ENCODE measurements at places on chromosomes 3 and 15. TPM values are rescaled to one million over a fixed set of nuclear protein-coding genes. Genes with fewer than 3 reads are reported as not detected.

The GABRG3 gene
- total RNA-seq: not detected

The PLSCR2 gene
- total RNA-seq: not detected

GRCh38 chr15:98878172-98878571 lies 129.4 kb downstream of the PGPEP1L start:
- no peak for DNase-seq

GRCh38 chr3:9866639-9867038 lies 13.4 kb downstream of the CIDEC start:
- peak; percentile 40 for DNase-seq

GRCh38 chr3:49028298-49028672 lies 913 bp downstream of the IMPDH2 start:
- no peak for DNase-seq

GRCh38 chr3:196640297-196641018 lies 964 bp downstream of the NRROS start:
- DNase-seq: no peak

DNA sequence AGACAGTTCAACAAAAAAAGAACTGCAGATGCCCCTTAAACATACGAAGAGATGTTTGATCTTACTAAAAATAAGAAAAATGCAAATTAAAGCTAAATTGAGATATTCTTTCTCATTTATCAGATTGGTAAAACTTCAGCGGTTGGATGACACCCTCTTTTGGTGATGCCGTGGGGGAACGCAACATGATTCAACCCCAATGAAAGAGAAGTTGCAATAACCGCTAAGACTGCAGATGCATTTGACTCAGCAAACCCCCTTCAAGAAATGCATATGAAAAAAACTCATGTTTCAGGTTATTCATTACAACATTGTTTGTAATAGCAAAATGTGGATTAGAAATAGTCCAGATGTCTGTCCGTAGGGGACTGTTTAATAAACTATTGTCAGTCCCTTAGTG lies 3.6 kb downstream of the KLHL6 start:
- no peak for DNase-seq

DNA sequence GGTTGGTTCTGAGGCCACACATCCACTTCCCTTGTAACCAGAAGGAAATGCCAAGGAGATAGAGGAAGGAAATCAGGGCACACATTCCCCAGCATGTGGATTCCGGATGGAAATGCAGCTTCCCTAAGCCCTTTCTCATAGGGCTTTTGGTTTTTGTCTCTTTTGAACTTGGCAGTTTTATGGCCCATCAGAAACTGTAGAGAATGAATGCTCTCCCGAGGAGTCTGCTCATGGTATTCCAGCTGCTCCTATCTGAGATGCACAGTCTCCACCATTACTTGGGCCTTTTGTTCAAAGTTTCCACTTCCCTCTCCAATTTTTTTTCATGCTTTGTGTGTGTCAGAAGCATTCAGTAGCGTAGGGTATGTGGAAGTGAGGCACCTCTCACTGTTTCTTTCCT lies 21.2 kb downstream of the XYLB start:
- no peak for DNase-seq

- peak; percentile 25 for DNase-seq
Measured at GRCh38 chr3:10198761-10199649, 34.3 kb downstream of the IRAK2 start.

GRCh38 chr15:38670128-38671005 lies 105.8 kb upstream of the RASGRP1 start:
- DNase-seq: no peak
